Left colon (tissue), 2 donors: ENCODE measurements at places on chromosomes 3 and 15. TPM values are rescaled to one million over a fixed set of nuclear protein-coding genes. Genes with fewer than 3 reads are reported as not detected.

DNA sequence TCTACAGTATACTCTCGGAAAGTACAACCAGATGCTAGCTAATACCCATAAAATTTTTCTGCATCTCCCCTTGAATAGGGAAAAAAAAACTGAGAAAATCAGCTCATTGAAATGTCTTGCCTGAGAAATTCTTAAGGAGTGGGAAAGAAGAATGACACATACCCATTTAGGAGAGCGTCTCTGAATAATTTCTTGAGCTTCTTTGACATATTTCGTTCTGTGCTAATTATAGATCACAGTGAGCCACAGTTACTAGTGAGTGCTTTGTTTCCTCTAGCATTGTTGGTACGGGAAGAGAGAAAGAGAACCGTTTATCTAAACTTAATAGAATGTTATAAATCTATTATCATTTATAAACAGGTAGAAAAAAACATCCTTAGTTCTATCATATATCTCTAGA, 588.4 kb downstream of the UNC13C start:
- DNase-seq, result no peak

GRCh38 chr3:159674583-159674982, 314.1 kb upstream of the IL12A start:
- DNase-seq, result no peak

DNA sequence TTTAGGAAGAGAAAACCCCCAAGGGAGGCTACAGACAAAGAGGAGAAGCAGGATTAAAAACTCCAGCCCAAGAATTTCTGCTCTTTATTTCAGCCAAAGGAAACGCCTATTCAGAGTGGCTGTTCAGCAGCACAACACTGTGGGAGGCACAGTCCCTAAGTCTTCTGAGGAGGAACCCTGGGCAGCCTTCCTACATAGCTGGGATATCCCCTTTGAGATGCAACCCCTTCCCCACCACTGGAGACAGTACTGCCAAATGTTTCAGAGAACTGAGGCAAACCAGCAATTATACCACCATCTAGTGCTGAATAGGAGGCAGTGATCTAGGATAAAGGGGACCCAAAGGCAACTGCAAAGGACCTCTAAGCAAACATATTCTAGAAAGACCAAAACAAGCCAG, 168.1 kb downstream of the VPS13C start:
- DNase-seq, result no peak

- no peak for DNase-seq
Observed at GRCh38 chr15:78641102-78641748, at the start of gene CHRNB4. TSS of gene CHRNB4 (minus strand) at chr15:78641210. CDS start at chr15:78641133, 77 bp downstream.

DNA sequence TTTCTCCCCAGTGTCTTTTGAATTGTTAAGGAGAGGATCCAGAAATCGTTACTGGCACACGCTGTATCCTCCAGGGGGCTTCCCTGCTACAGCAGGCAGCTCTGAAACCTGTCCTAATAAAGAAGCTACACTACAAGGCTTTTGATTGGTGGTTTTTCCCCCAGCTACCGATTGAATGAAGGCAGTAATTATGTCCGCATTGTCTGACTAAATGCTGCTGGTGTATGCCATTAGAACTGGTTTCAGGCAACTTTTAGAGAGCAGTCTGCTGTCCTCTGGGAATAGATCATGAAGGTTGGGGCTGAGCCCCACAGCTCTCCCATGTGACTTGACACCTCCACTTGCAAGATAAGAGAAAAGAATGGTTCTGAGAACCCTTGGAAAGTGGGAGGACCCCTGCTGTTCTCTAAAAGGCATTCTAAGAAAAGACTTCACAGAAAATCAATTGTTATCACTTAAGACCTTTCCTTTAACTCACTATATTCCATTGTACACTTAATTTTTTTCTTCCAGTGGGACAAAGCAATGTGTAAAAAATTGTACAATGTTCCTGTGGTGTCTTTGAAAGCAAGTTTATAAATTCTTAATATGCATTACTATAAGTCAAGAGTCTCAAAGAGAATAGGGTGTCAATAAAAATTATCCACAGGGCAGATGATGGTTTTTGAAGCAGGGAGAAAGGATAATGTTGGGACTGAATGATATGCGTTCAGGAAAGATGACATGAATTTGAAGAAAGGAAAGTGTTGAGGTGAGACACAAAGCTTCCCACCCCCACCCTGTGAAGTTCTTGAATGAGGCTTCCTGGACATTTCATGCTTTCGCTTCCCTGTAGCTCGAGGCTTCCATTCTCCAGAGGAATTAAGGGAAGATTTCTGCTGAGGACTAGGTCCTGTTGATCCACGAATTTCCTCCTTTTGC, 53.0 kb upstream of the DAZL start:
- no peak for DNase-seq

DNA sequence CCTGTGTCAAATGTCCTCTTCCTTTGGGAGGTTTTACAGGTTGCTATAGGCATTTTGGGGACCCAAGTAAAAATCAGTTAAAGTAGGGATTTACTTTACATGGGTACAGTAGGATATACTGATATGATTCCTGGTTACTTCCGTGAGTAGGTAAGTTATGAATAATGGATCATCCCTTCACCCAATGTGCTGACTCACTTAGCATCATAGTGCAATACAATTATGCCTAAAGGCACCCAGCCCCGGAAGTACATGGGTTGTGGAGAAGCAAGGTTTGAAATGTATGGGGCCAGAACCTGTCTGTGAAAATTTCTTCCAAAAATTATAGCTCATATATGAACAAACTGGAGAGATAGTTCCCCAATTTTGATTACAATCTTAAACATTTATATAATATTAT, 64.0 kb downstream of the GLB1 start:
- DNase-seq, result no peak

Gene CFAP91
- total RNA-seq, result 1.3 TPM

Gene FAM81A
- 9.0 TPM for total RNA-seq
